ENCODE measurements at places on chromosomes 7 and 10.

GRCh38 chr10:114078346-114078745 is 34.7 kb downstream of the ADRB1 start:
- DNase-seq: no peak

DNA sequence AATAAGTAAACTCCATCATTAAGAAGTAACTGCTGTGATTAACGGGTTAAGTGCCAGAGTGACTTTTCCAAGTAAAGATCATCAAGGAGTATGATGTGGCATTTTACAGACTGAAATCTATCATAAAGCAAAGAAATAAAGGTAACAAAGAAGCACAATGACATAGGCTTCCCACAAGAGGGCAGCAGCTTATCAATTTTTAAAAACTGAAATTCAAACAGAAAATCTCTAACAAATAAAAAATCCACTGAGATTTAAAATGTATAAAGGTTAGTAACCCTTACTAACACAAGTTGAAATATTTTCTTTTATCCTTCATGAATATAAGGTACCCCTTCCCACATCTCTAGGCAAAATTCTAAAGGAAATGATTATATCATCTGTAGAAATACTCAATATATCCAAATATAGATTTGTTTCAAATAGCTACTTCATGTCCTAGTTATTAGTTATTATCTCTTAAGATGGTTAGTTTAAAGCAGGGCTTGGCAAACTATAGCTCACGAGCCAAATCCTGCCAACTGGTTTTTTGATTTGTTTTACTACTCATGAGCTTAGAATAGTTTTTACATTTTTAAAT is 29.2 kb downstream of the FAM3C start:
- DNase-seq: peak; percentile 8

- DNase-seq: no peak
Observed at GRCh38 chr10:117761695-117762094, 219.1 kb downstream of the EMX2 start.

DNA sequence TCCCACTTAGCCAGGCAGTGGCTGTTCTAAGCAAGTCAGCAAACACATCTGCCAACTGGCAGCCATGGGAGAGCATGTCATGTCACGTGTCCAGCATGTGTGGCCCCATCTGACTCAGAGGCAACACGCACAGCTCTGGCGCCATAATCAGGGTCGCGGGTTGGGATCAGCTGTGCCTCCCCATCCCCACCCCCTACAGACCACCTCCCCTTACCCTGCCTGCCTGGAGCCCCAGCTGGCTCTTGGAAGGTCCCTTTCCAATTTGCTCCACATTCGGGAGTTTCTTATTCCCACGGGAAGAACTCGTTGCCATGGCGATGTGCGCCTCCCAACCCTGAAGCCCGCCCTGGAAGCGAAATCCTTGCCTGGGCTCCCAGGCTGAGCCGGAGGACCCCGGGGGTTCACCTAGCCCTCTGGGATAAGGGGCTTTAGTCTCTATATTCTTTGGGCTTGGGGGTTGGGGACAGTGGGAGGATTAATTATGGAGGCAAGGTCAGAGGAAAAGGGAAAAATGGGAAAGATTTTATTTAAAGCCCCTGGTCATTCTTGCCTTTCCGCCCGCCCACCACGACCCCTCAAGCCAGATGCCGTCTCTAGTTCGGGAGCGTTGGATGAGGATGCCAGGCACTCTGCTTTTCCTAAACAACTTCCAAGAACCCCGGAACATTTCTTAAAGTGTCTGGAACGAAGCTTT is 283.7 kb downstream of the ZEB1 start:
- no peak for DNase-seq

- no peak for DNase-seq
Observed at GRCh38 chr7:467856-468545, 51.6 kb downstream of the PDGFA start.

DNA sequence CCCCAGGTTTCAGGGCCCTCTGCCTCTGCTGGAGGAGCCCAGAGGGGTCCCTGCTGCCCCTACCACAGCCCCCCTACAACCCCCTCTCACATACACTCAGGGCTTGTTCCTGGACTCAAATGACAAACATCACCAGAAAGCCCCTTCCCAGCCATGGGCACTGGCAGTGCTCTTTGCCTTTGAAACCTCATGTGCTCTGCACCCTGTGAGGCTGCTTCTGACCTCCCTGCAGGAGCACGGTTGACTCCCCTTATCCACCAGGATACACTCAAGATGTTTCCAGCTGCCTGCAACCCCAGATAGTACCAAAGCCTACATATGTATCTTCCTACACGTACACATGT is 3.5 kb upstream of the ADIRF start:
- no peak for DNase-seq

- DNase-seq: no peak
Observed at GRCh38 chr7:128740996-128741395, 1.8 kb downstream of the CALU start.

DNA sequence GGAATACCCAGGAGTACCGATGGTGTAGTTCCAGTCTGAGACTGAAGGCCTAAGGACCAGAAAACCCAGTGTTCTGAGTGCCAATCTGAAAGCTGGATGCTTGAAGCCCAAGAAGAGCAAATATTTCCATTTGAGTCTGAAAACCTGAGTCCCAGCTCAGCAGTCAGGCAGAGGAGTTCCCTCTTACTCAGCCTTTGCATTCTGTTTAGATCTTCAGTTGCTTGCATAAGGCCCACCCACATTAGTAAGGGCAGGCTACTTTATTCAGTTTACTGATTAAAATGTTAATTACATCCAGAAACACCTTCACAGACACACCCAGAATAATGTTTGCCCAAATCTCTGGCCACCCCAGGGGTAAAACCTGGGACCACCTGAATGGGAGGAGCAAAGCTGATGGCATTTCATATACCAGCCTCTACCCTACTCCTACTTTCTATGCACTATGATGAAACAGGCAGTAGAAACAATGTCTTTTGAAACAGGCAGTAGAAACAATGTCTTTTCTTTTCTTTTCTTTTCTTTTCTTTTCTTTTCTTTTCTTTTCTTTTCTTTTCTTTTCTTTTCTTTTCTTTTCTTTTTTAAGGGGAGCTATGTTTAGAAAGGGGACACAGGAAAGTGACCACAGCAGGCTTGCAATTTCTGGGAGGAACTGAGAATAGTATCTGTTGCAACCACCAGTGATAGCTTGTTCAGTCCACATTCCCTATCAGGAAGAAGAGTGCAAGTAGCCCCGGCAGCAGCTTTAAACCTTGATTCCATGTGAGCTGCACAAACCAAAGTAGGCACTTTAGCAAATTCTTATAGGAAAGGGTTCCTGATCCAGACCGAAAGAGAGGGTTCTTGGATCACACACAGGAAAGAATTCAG is 30.6 kb downstream of the FAM237B start:
- no peak for DNase-seq

- DNase-seq: no peak
Observed at GRCh38 chr10:123972481-123973401, 81.1 kb upstream of the CPXM2 start.

- DNase-seq: no peak
Observed at GRCh38 chr10:67401711-67402110, 294.3 kb downstream of the CTNNA3 start.

DNA sequence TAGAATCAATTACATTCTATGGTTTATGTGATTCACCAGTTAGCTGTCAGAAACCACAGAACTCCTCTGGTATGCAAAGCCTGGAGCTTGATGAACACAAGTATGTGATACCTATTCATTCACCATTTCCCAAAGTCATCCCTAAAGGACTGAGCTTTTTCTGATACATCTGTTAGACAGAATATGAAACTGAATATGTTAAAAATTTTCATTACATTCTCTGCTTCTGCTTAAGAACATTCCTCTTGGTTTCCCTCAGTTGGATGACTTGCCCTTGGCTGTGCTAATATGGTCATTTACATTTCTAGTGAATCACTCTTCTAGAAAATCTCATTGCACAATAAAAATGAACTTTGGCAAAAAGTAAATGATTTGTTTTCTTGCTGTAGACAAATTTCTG is 10.8 kb upstream of the PON1 start:
- no peak for DNase-seq

GRCh38 chr7:123724817-123725253 is 24.0 kb downstream of the WASL start:
- DNase-seq: no peak

- DNase-seq: peak; percentile 69
Observed at GRCh38 chr10:70549962-70550458, 52.5 kb downstream of the PRF1 start.

DNA sequence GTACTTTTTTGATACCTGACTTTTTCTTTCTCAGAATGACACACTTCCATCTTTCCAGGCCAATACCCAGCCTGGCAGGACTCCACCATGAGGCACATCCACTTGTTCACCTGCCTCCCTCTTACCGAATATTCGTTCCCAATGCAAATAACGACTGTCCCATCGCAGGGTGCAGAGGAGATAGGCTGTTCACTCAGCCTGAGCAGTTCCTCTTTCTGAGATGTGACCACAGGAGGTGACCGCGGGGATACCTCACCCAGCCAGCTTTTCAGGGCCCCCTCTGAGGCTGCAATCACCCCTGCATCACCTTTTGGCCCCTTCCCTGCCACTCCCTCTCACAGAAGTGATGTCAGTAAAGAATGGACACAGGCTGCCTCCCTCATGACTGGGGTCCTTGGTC is 28.3 kb downstream of the PTPRN2 start:
- DNase-seq: no peak

- DNase-seq: no peak
Observed at GRCh38 chr7:103446049-103446520, at the start of gene SLC26A5. Gene SLC26A5, minus strand, starts transcription at chr7:103446207. Its CDS starts 24,693 bp downstream, at chr7:103421514.

DNA sequence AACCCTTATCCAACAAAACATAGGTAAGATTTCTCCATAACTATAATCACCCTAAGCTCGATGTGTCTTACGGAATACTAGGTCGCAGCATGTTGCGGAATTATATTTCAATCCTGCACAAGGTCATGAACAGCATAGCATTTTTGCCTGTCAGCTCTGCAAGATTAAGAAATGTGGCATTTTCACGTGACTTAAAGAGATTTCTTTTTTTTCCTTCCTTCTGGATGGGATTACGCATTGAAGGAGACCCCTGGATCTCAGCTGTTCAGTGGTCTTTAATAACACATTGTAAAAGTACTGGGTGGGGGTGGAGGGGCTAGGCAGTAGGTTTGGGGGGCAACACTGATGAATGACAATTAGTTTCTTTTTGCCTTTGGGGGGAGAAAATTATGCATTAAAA is 106.7 kb downstream of the CUBN start:
- DNase-seq: no peak

GRCh38 chr7:119438315-119438714 is 834.7 kb upstream of the KCND2 start:
- DNase-seq: no peak

DNA sequence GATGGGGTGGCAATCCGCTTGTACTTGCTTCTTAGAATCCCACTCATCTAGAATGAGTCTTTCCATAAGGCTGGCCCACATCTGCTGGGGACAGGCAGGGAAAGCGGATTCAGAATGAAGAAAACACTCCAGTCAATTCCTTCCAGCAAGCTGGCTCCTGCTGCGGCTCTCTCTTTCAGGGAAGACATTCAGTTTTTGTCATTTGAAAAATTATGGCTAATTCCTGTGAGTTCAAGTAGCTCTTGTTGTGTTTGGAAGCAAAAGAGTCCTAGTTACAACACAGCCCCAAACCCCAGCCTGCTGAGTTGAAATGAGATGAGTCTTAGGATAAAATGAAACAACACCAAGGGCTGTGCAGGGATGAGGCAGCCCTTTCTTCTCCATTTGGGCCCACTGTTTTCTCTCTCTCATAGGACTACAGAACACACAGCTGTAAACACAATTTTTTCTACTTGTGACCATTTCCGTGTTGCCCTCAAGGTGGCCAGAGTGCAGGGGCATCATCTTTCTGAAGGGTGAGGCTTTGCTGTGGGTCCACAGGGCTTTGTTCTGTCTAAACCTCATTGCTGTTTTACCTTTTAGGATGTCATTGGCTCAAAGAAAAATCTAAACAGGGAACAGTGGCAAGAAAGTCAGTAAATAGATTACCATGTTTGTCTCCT is 90.8 kb upstream of the EEPD1 start:
- DNase-seq: no peak

DNA sequence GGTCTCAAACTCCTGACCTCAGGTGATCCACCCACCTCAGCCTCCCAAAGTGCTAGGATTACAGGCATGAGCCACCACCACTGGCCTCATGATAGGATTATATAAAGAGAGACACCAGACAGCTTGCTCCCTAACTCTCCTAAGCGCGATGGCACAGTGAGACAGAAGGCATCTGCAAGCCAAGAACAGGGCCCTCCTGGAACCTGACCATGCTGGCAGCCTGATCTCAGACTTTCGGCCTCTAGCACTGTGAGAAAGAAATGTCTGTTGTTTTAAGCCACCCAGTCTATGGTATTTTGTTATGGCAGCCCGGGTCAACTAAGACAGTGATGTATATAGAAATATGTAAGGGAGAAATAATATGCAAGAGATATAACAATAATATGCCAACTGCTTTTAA is 51.2 kb downstream of the SRPK2 start:
- DNase-seq: no peak

- no peak for DNase-seq
Observed at GRCh38 chr10:12615296-12616220, 266.2 kb downstream of the CAMK1D start.

DNA sequence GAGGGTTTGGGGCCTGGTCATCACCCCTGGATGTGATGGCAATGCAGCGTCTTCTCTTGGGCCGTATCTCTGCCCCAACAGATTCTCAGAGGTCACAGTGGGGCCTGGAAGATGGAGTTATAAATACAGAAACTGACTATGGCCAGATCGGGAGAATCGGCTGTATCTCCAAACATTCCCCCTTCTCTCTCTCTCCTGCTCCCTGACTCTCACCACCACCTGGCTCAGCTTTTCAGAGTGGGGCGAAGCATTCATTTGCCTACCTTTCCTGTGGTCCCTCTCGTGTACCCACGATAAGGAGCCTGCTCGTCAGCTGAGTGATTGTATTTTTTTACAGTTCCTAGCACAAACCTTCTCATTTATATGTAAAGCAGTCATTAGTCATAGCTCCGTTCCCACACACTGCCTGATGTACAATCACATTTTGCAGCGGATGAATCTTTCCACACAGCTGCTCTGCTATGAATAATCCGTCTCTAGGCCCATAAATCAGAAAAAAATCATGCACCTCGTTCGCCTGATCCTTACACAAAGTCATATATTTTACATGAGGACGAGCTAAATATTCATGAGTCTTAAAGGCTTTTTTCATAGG is 23.2 kb upstream of the BTRC start:
- DNase-seq: no peak

DNA sequence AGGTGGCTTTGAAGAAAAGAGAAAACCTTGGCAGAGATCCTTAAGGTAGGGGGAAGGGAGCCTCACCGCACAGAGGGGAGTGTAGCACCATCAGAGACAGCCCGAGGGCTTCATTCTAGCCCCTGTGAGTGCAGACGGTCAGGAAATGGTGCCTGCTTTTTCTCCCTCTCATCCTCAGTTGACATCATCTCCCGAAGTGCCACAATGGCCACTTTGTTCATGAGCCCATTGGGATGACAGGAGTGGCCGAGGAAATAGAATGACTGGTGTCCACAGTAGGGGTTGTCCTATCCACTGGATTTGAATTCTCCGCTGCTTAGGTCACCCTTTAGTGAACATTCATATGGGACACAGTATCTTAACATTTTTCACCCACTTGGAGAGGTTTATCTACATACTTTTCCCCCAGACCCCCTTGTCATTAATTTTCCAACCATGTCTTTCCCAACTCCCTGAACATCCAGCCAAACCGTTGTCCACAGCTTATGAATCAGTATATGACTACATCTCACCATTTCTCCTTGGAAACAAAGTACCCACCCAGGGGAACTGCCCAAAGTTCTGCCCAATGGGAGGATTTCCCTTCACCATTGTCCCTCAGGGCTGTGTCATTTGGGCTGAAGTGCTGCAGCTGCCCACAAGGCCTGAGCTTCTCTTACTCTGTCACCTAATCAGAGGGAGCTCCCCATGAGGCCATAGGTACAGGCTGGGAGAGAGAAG is 108.8 kb downstream of the ADCY1 start:
- no peak for DNase-seq

- DNase-seq: no peak
Observed at GRCh38 chr7:112484671-112485167, 3.9 kb downstream of the LSMEM1 start.
